ENCODE measurements at places on chromosomes 13 and 19. TPM values are rescaled to one million over a fixed set of nuclear protein-coding genes. Genes with fewer than 3 reads are reported as not detected.

DNA sequence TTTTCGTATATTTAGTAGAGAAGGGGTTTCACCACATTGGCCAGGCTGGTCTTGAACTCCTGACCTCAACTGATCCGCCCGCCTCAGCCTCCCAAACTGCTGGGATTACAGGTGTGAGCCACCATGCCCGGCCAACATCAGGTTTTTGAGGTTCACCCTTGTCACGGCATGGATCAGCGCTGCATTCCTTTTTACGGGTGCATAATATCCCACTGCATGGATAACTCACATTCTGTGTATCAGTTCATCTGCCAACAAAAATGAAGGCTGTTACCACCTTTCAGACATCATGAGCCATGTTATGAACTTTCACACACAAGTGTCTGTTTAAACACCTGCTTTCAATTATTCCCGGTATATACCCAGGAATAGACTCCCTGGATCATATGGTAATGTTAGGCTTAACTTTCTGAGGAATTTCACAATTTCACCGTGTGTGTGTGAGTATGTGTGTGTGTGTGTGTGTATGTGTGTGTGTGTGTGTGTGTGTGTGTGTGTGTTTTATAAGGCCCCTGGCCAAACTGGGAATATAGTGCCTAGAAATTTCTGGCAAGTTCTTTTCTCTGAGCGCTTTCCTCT, 52.2 kb downstream of the AP1M1 start:
- no peak for DNase-seq

- DNase-seq = no peak
Measured at GRCh38 chr13:51178456-51179074, 43.6 kb upstream of the FAM124A start.

DNA sequence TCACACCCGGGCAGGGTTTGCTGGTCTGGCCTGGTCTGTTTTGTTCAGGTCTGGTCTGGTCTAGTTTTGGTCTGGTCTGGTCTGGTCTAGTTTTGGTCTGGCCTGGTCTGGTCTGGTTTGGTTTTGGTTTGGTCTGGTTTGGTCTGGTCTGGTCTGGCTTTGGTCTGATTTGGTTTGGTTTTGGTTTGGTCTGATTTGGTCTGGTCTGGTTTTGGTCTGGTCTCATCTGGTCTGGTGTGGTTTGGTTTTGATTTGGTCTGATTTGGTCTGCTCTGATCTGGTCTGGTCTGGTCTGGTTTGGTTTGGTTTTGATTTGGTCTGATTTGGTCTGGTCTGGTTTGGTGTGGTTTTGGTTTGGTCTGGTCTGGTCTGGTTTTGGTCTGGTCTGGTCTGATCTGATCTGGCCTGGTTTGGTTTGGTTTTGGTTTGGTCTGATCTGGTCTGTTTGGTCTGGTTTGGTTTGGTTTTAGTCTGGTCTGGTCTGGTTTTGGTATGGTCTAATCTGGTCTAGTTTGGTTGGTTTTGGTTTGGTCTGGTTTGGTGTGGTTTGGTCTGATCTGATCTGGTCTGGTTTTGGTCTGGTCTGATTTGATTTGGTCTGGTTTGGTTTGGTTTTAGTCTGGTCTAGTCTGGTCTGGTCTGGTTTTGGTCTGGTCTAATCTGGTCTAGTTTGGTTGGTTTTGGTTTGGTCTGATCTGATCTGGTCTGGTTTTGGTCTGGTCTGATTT, 14.4 kb upstream of the F2RL3 start:
- no peak for DNase-seq

DNA sequence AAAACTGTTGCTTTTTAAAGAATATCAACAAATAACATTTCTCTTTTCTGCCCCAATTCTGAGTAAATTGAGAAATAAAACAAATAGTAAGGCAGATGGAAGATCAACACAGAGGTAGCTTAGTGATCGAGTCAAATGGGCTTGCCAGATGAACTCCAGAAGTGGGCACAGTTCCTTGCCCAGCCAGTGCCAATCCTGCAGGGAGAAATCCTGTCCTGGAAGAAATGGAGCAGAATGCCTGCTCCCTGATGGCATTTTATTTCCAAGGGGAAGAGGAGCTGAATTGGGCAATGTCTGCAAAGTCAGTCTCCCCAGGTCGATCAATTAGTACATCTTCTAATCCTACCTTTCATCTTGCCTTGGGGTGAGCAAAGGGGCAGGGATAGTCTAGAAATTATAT, 225.3 kb downstream of the NHLRC3 start:
- DNase-seq = no peak

DNA sequence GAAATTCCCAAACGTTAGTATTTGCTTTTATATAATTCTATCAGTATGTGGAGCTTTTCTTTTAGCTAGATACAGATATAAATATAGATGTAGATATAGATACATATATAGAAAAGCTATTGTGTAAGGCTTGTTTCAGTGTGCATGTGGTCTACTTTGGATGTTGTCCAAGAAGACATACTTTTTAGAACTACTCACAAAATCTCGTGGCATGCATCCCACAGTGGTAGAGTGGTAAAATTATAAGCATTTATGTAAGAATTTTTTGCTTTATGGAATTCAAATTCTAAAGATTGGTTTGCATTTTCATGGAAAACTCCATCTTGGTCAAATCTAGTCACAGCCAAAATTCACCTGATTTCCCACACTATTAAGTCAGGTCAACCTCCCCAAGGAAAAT, 880.4 kb downstream of the EFNB2 start:
- DNase-seq = no peak

GRCh38 chr13:110746438-110746837, 32.9 kb downstream of the ING1 start:
- no peak for DNase-seq

The IRGC gene
- not detected for total RNA-seq

The CCDC70 gene
- total RNA-seq = not detected
